ENCODE measurements at places on chromosomes 7 and 10.

DNA sequence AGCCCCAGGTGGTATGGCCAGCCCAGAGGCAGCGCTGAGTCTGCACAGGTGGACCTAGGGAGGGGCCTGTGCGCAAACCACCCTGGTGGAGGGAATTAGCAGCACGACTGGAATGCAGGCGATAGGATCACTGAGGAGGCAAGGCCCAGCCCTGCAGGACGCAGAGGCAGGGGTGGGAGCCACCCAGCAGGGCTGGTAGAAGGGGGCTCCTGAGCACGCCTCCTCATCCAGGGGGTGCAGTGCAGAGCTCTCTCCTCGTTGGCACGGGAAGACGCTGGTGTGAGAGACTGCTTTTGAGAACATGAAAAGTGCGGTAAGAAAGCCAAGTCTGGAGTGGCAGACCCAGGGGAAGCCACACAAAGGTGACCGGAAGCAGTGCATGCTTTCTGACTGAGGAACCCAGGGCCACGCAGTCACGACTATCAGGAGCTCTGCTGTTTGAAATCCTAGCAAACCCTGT lies 6.0 kb downstream of the FXYD4 start:
- DNase-seq = no peak

DNA sequence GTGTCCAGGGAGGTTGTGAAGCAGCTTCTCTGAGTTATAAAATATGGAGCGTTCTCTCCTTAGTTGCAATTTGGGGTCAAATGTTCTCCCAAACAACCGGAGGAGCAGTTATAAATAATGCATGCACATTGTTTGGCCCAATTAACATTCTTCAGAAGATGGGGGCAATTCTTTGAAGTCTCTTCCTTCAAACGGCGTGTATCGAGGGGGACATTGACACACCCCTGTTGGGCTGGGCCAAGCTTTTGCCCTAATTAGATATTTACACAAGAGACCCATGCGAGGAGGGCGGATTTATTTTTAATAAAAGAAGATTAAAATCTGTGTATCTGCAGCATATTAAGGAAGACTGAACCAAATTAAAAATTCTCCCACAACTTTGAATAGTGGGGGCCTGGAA lies 107.3 kb downstream of the PTPRE start:
- no peak for DNase-seq

DNA sequence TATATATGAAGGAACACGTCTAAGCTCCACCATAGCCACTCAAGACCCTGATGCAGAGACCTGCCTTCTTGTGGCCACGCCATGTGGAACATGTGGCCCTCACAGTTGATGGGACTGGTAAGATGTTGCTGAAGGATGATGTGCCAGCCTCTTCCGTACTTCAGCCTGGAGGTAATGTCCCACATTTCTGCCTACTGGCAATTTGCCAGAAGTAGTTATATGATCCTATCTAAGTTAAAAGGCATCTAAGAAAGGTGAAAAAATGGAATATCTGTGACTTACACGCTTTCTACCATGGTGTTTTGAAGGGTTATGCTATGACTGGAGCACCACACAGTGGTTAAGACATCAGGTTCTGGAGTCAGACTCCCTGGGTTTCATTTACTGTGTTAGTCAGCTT lies 948.7 kb upstream of the GHITM start:
- no peak for DNase-seq

GRCh38 chr7:105322655-105323277 lies 66.0 kb downstream of the SRPK2 start:
- DNase-seq = no peak

DNA sequence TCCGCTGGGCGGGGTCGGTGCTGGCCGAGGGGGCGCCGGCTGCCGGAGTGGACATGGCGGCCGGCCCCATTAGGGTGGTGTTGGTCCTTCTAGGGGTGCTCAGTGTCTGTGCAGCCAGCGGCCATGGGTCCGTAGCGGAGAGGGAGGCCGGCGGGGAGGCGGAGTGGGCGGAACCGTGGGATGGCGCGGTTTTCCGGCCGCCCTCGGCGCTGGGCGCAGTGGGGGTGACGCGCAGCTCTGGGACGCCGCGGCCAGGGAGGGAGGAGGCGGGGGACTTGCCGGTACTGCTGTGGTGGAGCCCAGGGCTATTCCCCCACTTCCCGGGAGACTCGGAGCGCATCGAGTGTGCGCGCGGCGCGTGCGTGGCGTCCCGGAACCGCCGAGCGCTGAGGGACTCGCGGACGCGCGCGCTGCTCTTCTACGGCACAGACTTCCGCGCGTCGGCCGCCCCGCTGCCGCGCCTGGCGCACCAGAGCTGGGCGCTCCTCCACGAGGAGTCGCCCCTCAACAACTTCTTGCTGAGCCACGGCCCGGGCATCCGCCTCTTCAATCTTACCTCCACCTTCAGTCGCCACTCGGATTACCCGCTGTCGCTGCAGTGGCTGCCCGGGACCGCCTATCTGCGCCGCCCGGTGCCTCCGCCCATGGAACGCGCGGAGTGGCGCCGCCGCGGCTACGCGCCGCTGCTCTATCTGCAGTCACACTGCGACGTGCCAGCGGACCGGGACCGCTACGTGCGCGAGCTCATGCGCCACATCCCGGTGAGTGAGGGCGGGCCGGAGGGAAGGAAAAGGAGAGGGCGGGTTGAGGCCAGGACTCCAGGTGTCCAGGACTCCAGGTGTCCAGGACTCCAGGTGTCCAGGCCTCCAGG lies 9.3 kb upstream of the CHCHD1 start:
- DNase-seq = peak; percentile 82

GRCh38 chr7:124630395-124630794 lies 135.2 kb downstream of the GPR37 start:
- no peak for DNase-seq

- no peak for DNase-seq
These were observed 38.4 kb upstream of the PSAP start for GRCh38 chr10:71889388-71889987.

- DNase-seq = no peak
These were observed 35.5 kb downstream of the GRIFIN start for GRCh38 chr7:2440608-2441245.
